GOT3 (cell line): ENCODE measurements at places on chromosomes 12 and 14.
A peak's percentile ranks its signal among the peaks of the same experiment; 100 is the strongest.

GRCh38 chr12:114562654-114563053, 121.3 kb downstream of the TBX3 start:
- DNase-seq: no peak

DNA sequence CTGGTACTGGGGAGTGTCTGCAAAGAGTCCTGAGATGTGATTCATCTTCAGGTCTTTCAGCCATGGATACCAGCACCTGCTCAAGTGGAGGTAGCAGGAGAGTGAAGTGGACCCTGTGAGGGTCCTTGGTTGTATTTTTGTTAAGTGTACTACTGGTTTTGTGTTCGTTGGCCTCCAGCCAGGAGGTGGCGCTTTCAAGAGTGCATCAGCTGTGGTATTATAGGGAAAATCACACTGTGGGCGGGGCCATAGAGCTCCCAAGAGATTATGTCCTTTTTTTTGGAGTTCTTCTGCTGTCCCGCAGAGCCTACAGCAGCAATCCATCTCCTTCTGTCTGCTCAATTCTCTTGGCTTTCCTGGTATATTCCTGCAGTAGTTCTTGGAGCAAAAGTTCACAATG, 66.8 kb downstream of the SPATA7 start:
- no peak for DNase-seq

- no peak for DNase-seq
Measured at GRCh38 chr14:75978249-75978731, 3.5 kb downstream of the TGFB3 start.

GRCh38 chr12:13924286-13924685, 57.1 kb downstream of the GRIN2B start:
- DNase-seq: no peak

- DNase-seq: no peak
Measured at GRCh38 chr12:85206543-85206942, 73.5 kb upstream of the ALX1 start.

- no peak for DNase-seq
Measured at GRCh38 chr14:101360054-101360911, 201.0 kb upstream of the DIO3 start.

- no peak for DNase-seq
Measured at GRCh38 chr14:62759796-62760195, 285.5 kb downstream of the KCNH5 start.

DNA sequence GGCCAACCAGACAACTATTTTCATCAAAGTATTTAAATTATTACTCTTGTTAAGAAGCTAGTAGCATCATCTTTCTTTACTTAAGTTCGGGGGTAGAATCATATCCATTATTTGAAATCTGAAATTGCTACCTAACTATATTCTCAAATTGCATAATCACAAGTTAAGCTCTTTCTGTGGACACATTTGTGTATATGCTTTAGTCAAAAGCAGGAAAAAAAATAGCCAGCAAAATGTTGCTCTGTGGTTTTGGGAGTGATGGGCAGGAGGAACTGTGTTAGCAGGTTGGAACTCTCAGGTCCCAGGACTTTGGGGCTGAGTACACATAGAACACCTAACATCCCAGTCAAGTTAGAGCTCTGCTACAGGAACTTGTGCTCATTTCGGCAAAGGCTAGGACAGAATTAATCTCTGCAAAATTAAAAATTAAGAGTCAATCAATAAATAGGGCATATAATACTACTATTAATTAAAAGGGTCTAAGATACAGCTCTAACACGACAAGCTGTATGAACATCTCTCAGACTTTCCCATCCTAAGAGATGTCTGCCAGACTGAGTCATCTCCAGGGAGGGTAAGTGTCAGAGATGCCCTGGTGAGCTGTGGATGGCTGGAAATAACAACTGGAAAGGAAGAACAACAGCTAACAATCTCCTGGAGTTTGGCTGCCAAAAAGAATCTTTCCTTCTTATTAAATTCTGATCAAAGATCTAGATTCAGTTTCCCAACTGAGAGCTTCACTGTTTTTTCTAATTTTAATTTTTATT, 203.5 kb upstream of the GZMB start:
- no peak for DNase-seq

DNA sequence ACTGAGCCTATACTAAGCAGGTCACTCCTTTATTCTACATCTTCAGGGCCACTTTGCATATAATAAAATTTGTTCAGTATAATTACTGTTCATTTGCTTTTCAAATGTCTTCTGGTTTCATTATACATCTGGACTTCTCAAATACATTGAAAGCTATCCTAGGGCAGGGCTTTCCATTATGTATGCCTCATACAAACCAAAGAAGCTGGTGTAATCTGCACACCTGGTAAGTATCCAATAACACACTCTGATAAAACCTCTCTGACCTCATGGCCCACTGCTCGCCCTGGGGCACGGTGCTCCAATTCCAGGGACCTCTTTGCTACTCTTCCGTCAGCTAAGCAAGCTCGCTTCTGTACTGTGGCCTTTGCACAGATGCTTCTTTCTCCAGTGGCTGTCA, 21.9 kb upstream of the ISM2 start:
- no peak for DNase-seq

DNA sequence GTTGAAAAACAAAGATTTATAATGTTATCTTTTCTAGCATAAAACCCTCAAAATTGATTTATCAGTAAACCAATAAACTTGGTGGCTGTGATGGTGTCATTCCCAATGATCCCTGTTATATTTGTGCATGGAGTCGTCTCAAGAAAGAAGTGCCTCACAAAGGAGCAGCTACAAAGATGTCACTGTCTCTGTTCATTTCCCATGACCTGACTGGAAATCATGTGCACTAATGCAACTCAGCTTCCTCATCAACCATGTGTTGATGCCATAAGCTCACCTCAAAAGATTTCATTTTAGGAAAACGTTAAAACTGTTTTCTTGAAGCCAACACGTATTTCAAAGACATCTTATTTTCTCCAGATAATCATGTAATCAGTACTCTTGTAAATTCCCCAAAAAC, 28.8 kb downstream of the CLEC1A start:
- DNase-seq: no peak

GRCh38 chr12:91364471-91365184, 182.0 kb upstream of the DCN start:
- DNase-seq: no peak

GRCh38 chr12:112705037-112705632, 86.4 kb upstream of the RPH3A start:
- no peak for DNase-seq

GRCh38 chr12:6041891-6042290, 82.6 kb downstream of the VWF start:
- DNase-seq: no peak

GRCh38 chr12:132343294-132344004, 14.1 kb upstream of the GALNT9 start:
- no peak for DNase-seq

DNA sequence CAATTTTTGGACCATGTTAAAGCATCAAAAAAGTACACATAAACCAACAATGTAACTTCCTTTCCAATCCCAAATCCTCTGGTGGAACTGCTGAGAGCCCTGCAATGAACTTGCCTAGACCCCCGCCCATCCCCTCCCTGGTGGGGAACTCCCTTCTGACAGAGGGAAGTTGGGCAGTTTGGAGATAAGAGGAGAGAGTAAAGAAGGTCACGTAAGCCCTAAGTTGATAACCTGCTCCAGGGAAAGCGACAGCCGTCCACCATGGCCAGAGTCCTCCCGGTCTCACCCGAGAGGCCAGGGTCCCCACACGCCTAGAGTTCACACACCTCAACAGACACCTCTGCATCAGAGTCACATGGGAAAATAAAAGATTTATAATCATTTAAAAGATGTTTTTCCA, 138.7 kb downstream of the EGLN3 start:
- no peak for DNase-seq

- DNase-seq: peak; percentile 44
Measured at GRCh38 chr12:6335451-6336078, 6.3 kb downstream of the TNFRSF1A start.

DNA sequence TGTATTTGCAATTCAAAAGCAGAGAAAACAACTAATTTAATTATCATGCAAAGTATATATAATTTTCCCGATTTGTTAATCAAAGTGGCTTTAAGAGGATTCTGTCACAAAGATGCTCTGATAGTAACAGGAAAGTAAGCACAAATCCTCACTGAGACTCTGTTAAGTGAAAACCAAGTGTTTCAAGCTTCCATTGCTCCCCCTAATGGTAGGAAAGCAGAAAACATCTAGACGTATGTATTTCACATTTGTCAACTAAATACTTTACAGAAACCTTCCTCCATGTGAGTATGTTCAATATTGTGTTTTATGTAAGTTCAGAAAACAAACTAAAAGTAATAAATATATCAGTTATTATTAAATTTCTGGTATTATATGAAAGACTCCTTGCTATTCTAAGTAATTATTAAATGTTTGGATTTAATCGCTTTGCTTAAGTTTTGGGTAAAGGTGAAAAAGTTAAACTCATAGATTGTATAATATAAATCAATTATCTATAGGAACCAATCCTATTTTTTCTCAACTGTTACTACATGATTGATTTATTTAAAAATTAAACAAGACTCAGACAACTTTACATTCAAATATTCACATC, 1.5 kb upstream of the NTS start:
- DNase-seq: no peak

DNA sequence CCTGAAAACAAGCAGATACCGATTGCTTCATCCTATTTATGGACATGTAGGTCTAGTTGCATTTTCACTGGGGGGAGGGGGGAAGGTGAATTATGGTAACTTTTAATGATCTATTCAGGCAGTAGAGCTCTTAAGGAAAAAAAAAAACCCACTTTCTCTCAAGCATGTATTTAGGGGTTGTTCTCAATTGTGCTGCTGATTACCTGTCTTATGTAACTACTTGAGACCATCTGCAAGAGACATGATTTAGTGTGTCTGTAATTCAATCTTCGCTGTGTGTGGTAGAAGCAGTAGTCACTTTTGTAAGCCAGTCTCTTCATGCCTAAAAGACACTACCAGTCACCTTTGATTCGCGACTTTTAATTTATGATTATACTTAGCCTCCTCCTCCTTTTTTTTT, 8.9 kb downstream of the CALM1 start:
- DNase-seq: no peak

GRCh38 chr12:16608946-16609539, 3.1 kb upstream of the LMO3 start:
- no peak for DNase-seq

DNA sequence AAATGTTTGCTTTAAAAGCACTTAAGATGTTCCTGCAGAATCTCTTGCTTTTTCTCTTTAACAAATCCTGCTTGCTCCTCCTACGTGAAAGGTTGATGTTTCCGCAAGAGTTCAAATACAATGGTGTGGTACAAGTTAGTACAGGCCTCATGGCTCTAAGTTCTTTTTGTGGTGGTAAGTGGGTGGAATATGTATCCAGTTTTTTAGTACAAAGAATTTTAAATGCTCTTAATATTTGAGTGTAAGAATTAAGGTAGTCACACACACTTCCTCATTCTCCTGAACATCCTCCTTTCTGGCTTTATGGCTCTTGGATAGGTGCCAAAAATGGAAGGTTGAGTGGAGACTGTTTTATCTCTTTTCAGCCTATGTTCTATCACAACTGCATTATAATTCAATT, 1.8 kb downstream of the OTOGL start:
- DNase-seq: no peak

GRCh38 chr12:67080637-67081036, 188.5 kb upstream of the CAND1 start:
- no peak for DNase-seq

- DNase-seq: no peak
Measured at GRCh38 chr12:45232756-45233372, 17.0 kb downstream of the ANO6 start.

DNA sequence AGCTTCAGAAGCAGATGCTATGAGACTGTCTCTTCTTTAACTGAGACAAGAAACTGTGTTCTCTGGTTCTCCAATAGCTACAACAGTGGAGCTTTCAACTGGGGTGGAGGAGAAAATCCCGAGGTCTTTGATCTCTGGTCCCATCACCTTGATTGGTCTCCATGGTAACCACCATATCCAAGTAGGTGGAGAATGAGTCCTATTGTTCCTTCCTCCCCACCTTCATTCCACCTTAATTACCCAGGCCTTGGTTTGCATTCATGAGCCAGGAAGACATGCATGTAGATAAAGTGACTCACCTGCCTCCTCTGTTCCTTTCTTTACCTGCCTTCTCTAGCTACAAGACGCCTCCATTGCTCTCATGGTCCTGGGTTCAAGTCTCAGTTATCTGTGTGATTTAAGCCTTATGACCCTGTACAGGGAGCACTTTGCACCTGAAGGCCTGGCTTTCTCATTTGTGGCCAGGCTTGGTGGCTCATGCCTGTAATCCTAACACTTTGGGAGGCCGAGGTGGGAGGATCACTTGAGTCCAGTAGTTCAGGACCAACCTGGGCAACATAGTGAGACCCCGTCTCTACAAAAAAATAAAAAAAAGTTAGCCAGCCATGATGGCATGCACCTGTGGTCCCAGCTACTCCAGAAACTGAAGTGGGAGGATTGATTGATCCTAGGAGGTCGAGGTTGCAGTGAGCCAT, 157.7 kb upstream of the TBX3 start:
- DNase-seq: no peak

- no peak for DNase-seq
Measured at GRCh38 chr12:84843593-84844144, 68.9 kb downstream of the SLC6A15 start.

DNA sequence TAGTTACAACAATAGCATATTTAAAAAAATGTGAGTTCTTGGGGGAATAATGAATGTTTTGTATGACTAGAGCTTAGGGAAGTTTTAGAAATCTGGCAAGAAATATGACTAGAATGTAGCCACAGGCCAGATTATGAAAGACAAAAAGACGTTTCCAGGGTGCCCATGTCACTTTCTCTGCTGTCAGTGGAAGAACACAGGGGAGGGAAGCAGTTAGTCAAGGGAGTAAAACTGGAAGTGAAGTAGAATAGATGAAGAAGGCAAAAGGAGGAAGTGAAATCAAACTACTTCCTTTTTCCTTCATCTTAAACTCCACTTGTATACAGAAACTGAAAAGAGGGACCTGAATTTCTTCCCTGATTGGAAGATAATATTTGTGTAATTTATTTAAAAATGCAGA, 81.2 kb upstream of the ATP2B1 start:
- DNase-seq: no peak

DNA sequence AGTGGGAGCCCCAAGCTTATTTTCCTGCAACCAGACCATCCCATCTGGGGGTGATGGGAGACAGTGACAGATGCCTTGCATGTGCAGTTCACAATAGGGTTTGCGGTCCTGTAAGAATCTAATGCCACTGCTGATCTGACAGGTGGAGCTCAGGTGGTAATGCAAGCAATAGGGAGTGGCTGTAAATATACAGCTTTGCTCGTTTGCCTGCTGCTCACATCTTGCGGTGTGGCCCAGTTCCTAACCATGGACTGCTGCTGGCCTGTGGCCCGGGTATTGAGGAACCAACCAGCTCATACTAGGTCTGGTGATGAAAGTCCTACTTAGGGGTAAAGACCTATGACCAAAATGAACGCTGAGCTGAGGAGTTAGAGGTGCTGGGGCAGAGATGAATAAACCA, 36.1 kb upstream of the CCDC88C start:
- DNase-seq: no peak

- no peak for DNase-seq
Measured at GRCh38 chr12:13981296-13981962, at the start of gene GRIN2B. TSS of gene GRIN2B (minus strand) at chr12:13981602. CDS start at chr12:13866208, 115,394 bp downstream.

GRCh38 chr14:85576218-85576617, 46.3 kb downstream of the FLRT2 start:
- no peak for DNase-seq
